ENCODE measurements at places on chromosomes 2 and 18.

DNA sequence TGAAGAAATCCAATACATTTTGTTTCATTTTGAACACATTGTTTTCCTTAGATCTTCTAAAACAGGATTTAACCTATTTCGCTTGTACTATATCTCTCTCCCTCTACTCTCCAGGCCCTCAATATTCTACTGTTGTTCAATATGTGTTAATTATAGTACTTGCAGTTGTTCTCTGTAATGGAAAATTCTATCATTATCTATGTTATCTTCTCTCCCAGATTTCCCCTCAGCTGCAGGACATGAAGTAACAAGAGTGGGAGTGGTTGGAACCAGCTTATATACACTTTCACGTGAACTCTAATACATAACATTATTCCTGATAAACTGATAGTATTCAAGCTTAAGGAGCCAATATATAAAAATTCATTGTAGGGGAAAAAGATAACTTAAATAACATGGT lies 7.0 kb upstream of the STRN start:
- DNase-seq, result no peak

DNA sequence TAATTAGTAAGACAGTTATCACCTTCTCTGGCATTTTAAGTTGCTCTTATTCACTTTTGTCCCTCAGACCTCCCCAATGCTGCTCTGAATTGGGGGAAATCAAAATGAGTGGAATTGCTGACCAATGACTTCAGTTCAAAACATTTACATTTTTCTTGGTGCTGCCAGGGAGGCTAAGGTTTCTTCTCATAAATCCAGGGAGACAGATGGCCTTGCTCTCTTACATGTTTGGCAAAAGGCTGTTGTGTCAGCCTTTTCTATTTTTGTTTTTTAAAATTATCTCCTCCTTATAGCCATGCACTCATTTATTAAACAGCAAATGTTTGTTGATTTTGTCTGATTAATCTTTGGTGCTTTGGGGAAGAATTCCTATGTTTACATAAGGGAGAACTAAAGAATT lies 82.0 kb downstream of the GALNT13 start:
- DNase-seq, result no peak

DNA sequence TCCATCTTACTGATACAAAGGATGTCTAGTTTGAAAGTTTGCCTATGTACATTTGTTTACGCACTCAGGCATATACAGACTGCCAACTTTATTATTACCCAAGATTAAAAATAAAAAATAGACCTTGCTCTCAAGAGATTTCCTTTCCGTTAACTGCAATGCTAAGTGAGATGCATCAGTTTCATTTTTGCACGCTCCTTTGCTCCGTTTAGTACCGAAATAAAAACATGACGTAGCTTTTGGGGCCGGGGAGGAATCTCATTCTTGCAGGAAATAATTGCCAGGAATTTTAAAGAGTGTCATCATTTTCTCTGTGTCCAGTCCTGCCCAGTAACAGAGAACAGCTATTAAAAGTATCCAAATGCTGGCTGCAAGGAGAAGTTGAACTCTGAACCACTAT lies 169.5 kb downstream of the SLC8A1 start:
- DNase-seq, result no peak

DNA sequence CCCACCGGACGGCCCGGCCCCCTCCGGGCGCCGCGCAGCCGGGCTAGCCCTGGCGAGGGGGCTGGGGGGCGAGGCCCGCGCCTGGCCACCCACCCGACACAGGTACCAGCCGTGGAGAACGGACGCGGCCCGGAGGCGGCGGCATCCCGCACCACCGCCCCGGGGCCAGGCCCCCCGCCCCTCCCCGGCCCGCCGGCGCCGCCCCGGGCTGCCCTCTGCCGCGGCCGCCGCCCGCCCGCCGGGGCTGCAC lies 405 bp downstream of the SOS1 start:
- DNase-seq, result no peak

DNA sequence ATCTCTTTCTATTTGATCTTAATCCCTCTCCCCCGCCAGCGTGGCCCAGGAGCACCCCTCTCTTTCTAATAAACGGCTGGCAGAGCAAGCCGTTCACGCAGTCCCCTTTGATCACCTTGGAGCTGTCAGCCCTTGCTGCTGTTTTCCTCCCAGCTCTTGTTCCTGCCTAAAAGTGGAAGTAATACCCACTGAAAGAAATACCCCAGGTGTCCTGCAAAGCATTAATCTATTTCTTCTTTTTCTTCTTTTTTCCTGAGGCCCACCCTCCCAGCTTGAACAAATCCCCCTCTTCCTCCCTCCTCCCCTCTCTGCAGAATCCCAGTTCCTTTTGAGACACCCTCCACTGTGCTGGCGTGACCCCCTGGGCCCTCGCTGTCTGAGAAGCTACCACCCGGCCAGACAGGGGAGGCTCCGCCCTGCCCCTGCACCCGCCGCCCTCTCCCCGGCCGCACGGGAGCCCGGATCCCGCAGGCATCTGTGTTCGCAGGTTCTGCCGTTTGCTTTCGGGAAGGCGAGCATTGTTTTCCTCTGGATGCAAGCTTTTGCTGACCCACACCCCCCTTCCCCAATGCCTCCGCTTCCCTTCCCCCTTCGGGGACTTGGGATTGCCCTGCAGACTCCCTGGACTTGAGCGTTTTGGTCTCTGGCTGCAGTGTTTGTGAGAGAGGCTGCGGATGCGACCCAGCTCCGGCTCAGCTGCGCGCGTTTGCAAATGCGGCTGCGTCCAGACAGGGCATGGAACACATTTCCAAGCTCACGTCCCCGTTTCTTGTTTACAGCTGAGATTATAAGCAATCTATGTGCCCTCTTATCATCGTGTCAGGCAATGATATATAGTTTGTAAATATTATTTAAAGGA lies 631.5 kb downstream of the NYAP2 start:
- DNase-seq, result peak; percentile 93

DNA sequence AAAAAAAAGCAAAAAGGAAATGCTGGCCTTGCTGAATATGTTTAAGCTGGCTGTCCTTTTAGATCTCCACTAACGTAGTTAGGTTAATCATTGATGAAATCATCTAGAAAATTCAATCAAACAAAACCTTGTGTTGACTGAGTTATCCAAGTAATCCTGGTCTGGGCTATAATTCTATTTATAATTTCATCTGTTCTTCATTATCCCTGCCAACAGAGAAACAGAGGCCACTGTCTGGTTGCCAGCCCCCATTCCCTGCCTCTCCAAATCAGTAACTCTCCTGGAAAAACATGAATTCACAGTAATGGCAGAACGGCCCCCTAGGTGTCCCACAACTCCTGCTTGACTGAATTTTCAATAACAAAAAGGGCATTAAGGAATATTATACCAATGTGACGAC lies 24.6 kb downstream of the DOCK10 start:
- DNase-seq, result no peak

DNA sequence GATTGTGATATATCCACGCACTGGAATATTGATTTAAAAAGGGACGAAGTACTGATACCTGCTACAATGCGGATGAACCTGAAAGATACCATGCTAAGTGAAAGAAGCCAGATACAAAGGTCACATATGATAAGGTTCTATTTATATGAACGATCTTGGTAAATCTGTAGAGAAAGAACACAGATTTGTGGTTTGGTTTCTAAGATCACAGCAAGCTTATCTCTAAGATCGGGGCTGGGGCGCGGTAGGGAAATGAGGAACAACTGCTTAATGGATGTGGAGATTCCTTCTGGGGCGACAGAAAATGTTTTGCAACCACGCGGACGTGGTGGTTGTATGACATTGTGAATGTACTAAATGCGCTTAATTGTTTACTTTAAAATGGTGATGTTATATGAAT lies 60.1 kb downstream of the NEDD4L start:
- no peak for DNase-seq

GRCh38 chr2:104945121-104945520 lies 91.2 kb downstream of the POU3F3 start:
- no peak for DNase-seq

DNA sequence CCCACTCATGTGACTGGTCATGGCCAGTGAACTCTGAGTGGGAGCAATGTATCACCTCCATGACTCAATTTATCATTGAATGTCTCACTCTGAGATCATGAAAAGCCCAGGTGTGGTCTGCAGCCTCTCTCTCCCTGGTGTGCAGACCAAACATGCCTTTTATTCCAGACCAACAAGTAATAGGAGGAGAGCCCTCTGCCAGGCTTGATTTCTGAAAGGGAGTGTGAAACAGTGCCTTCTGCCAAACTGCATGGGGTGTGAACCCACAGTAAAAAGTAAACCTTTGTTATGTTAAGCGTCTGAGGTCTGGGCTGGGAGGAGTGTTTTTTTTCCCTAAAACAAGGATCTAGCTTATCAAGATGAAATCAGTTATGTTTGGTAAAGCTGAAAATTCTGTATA lies 601.2 kb downstream of the ADCYAP1 start:
- no peak for DNase-seq

- DNase-seq, result no peak
Measured at GRCh38 chr2:77018219-77018618, 504.0 kb downstream of the LRRTM4 start.

GRCh38 chr2:216769626-216770025 lies 74.3 kb upstream of the IGFBP5 start:
- DNase-seq, result no peak

DNA sequence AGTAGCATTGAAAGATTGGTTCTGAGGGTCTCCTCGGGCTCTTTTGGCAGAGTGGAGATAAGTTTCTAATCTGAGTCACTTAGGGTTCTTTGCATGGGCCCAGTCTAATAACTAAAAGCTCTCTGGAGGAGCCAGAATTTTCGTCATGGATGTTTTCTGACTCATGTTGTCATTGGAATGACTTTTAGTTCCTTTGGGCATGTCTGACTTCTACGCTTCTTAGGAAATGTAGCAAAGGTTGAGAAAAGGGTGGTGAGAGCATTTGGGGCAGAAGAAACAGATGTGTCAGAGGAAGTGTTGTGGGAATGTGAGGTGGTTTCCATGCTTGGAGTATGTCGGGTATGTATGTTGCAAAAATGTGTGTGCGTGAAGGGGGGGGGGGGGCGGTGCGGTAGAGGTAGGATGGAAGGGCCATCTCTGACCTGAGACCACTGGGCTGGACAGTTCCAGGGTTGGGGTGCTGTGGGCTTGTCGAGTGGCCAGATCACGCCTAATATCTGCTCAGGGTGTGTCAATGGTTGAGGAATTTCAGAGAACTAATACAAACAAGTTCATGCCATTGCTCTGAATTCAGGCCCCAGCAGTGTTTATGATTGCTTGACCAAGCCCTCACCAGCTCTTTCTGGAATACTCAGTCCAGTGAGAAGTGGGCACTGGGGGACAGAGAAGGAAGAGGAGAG lies 26.9 kb downstream of the KLHL29 start:
- no peak for DNase-seq

DNA sequence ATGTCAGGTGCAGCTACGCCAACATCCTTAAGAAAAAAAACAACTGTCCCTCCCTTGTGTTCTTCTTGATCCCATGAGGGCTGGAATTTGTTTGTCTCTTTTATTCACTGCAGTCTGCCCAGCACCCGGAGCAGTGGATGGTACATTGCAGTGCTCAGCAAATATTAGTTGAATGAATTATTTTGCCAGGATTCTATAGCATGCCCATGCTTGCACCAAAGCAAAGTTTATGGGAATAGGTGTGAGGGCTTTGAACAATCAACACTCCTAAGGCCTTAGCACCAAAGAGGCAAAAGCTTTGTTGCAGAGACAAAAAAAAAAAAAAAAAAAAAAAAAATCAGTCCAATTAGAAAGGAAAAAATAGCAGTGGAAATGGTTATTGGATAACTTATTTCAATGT lies 28.7 kb upstream of the DCC start:
- DNase-seq, result no peak

GRCh38 chr2:20343128-20343527 lies 7.5 kb downstream of the PUM2 start:
- DNase-seq, result no peak

DNA sequence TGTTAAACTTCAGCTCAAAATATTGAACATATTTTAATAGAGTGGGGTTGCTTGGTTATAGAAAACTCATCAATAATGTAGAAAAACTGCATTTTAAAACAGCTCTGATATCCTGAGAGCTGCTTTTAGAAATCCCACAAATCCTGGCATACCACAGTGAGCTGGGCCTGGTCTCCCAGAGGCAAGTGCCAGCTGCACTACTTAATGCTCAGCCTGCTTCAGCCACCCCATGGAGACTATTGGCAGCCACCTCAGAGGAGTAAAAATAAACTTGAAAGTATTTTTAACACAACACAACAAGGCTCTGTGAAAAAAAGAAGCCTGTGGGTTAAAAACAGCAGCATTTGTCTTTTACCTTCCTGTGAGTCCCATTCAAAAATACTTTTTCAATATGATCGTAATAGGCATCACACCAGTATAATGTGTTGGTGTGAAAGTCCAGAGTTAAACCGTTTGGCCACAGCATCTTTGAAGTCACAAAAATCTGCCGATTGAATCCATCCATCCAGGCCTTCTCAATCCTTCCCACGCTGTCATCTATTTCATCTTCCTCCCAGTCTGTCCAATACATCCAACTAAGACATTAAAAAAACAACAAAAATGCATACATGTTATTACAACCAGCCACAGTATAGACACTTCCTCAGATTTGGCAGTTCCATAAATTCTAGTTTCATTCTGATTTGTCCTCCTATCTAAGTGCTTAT lies 1115.3 kb downstream of the LRP1B start:
- peak; percentile 17 for DNase-seq

DNA sequence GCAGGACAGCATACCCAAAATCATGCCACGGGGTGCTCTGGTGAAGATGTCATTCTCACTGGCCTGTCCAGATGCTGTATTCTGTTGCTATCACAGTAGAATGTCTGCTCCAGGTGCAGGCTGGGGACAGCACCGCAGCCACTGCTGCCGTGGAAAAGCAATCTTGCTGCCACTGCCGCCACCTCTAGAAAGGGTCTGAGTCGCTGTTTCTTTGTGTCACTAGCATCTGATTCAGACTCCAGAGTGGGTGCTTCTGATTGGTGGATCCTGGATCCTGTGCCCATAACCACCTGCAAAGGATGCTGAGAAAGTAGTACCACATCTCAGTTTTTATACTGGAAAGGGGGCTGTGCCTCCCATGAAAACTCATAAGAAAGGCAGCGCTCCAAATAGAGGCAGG lies 45.3 kb upstream of the CTLA4 start:
- no peak for DNase-seq

DNA sequence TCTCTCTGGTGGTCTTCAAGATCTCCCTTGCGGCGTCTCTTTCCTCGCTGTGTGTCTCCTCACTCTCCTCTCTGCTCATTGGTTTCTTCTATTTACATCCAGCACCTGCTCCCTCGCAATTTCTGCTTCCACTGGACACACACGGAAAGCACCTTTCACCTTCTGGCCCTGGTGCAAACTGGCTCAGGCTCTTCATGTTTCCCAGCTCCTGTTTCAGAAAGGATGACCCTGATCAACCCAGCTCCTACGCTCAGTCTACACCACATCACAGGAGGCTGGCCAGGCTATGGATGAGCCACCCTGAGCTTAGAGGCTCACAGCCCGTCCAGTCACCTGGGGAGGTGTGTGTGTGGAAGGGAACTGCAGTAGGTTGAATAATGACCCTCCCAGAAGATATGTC lies 72.7 kb downstream of the MCFD2 start:
- no peak for DNase-seq

DNA sequence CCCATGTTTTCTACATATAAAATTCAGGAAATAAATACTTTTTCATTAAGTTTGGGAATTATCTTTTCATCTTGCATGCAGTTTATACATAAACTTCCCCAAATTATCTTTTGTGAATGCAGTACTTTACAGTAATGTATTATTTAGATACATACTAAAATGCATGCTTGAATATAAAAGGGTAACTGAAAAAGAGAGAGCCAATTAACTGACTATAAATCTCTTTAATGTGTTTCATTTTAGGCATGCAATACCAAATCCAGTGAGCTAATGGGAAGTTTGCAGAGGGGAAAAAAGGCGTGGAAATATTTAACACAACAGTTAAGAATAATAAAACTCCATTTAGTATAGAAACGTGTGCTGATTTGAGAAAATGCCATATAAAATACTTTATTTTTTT lies 39.2 kb downstream of the COL4A4 start:
- DNase-seq, result no peak

GRCh38 chr2:235810846-235811245 lies 317.0 kb downstream of the AGAP1 start:
- DNase-seq, result no peak

Measured in SJCRH30 (cell line).